HFF-Myc (cell line): ENCODE measurements at places on chromosomes 3 and 15.

DNA sequence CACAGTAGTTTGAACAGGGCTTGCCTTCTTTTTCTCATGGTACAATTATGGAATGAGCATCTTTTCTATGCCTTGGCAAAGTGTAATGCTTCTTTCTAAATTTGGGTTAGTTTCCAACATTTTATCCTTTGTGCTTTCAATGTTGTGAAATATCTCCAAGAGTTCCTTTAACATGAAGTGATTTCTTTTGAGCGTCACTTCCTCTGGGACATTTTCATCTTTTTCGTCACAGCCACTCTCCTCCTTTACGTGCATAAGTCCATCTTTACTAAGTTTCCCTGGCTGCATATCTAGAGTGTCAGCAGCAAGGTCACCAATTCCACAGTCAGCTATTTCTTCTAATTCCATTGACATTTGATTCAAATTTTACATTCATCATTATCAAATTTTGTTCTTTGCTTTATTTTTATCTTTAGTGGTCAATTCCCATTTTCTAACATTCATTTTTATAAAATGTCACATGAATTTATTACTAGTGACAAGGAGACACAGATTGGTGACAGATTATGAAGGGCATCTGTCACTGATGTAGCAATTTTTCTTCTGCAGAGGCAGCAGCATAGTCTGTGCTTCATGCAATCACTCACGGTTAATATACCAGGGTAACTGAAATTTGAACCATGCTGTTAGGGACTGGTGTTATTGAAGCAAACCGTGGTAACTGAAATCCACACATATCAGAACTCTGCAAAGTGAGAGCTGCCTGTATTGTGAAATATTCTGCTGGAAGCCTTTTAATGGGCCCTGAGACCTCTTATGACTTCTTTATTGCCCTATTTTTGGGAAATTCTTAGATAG lies 126.5 kb upstream of the THBS1 start:
- no peak for DNase-seq

- DNase-seq, result peak; percentile 99
Observed at GRCh38 chr3:124812291-124813265, 74.6 kb downstream of the ITGB5 start.

DNA sequence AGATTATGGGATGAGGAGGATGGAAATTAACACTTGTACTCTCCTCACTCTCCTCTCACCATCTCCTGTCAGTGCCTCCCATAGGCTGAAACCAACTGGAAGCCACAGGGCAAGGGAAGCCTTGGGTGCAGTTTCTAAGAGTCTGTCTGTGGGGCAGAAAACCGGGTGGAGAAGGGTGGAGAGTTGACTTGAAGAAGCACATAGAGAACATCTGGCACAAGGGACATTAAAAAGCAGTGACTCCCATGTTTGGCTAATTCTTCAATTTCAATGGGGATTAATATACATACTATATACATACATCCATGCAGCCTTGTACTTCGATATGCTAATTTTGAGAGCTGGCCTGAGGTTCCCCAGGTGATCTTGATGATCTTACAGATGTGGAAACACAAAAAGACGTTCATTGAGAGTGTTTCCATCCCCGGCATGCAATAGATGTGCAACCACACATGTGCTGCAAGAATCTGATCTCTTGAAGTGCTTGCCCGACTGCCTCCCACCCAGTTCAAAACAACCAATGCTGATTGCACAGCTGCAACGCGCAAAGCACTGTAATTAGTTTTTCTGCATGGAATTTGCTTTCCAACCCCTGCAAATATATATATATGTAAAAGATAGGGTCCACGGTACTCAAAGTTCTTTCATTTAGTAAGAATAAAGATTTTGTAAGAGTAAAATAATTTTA lies 121.9 kb upstream of the TMC3 start:
- no peak for DNase-seq

GRCh38 chr15:55999658-56000057 lies 6.2 kb upstream of the NEDD4 start:
- DNase-seq, result no peak

DNA sequence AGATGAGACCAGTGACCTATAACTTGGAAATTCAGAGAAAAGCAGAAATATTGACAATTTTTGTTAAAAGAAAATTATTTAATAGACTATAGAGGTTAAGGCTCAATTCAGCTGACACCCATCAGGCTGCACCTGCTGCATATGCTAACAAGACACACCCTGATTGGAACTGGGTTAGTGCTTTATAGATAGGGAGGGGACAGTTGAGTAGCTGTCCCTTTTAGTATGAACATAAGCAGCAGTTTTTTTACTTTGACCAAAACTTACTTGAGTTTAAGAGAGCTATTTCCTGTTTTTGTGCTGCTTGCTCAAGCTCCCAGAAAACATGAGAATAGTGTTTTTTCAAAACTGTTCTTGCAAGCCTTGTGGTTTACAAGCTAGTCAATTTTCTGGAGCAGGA lies 292.6 kb downstream of the LRRC3B start:
- DNase-seq, result no peak

GRCh38 chr15:48925714-48926223 lies 38.0 kb downstream of the SHC4 start:
- peak; percentile 88 for DNase-seq
